ENCODE measurements at places on chromosomes 4 and X.

GRCh38 chrX:46757052-46757451 lies 1.9 kb downstream of the SLC9A7 start:
- no peak for DNase-seq

GRCh38 chr4:184099535-184099966 lies 118.1 kb downstream of the ENPP6 start:
- no peak for DNase-seq

DNA sequence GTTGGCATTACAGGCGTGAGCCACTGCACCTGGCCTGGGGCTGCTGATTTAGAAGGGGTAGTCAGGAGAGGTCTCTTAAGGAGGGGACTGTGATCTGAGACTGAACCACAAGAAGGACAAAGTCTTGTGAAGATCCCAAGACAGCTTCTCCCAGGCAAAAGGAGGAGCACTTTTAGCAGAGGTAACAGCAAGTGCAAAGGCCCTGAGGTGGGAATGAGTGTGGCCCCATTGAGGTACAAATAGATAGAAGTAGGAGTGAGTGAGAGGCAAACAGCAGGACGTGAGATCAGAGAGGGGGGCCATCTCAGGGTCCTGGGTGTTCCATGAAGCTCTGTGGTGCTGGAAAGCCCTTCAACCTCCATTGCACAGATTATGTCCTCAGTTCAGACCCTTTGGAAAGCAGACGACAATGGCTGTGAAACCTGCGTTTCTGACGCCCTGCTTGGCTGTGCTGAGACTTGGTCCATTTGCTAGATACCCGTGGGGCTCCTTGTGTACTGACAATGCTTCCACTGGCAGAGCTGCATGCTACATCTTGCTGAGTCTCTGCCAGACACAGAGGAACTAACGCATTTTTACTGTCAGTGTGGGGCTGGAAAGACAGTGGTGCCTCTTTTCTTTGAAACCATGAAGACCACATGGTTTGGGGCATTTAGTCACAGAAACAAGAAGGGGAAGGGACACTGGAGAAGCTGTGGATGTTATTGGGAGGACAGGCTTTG lies 1.3 kb upstream of the CCKAR start:
- DNase-seq: no peak

GRCh38 chr4:23788460-23788859 lies 101.4 kb downstream of the PPARGC1A start:
- DNase-seq: no peak

- DNase-seq: no peak
Measured at GRCh38 chr4:79958466-79959264, 114.4 kb downstream of the ANTXR2 start.
